PC-9 (cell line): ENCODE measurements at places on chromosomes 12 and 14.

- DNase-seq, result no peak
Measured at GRCh38 chr14:92382677-92383076, 59.7 kb downstream of the SLC24A4 start.

- DNase-seq, result no peak
Measured at GRCh38 chr14:31096255-31096654, 70.1 kb upstream of the STRN3 start.

GRCh38 chr12:128929057-128929456 is 75.8 kb downstream of the GLT1D1 start:
- DNase-seq, result no peak

DNA sequence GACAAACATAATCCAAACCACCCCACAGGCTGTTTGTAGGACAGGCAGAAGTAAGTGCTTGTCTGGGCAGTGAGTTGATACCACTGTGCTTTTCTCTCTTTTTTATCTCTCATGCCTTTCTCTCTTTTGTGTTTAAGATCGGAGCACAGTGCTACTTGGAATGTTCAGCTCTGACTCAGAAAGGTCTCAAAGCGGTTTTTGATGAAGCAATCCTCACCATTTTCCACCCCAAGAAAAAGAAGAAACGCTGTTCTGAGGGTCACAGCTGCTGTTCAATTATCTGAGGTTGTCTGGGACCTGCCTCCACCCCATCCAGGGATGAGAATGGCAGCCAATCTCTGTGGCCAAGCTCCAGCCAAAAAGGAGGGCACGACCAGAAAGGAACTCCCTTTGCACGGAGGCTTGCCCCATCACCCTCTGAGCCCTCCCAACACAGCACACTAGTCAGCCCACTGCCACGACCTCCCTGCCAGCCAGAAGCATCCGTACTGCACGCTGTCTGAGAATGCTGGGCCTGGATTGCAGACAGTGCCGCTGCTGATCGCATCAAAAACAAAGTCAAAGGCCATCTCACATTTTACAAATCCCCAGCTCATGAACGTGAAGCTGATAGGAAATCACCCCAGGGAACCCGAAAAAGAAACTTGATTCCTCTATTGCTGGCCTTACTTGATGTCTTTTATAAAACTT is 27.8 kb downstream of the GPHB5 start:
- DNase-seq, result no peak

GRCh38 chr12:57218030-57218853 is 1.6 kb downstream of the NXPH4 start:
- no peak for DNase-seq

DNA sequence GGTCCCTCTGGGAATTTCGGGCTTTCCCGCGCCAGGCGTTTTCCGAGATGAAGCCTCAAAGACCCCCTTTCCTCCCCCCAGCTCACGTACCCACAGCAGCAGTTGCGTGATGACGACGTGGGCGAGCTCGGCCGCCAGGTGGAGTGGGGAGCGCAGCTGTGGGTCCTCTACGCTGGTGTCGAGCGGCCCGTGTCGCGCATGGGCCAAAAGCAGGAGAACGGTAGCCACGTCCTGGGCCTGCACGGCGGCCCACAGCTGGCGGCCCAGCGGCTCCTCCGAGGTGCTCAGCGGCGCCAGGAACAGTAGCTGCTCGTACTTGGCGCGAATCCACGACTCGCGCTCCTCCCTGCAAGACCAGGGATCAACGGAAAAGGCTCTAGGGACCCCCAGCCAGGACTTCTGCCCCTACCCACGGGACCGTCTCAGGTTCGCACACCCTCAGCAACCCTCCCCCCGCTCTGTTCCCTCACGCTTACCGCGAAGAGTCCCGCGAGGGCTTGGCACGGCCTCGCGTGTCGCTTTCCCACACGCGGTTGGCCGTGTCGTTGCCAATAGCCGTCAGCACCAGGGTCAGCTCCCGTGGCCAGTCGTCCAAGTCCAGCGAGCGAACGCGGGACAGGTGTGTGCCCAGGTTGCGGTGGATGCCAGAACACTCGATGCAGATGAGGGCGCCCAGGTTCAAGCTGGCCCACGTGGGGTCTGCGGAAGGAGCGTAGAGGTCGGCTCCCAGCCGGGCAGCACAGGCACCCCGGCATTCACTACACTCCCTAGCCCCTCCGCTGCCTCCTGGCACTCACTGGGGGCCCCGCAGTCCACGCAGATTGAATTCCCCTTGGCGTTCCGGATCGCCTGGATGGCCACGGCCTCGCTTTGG is 11.4 kb downstream of the AGAP2 start:
- no peak for DNase-seq

DNA sequence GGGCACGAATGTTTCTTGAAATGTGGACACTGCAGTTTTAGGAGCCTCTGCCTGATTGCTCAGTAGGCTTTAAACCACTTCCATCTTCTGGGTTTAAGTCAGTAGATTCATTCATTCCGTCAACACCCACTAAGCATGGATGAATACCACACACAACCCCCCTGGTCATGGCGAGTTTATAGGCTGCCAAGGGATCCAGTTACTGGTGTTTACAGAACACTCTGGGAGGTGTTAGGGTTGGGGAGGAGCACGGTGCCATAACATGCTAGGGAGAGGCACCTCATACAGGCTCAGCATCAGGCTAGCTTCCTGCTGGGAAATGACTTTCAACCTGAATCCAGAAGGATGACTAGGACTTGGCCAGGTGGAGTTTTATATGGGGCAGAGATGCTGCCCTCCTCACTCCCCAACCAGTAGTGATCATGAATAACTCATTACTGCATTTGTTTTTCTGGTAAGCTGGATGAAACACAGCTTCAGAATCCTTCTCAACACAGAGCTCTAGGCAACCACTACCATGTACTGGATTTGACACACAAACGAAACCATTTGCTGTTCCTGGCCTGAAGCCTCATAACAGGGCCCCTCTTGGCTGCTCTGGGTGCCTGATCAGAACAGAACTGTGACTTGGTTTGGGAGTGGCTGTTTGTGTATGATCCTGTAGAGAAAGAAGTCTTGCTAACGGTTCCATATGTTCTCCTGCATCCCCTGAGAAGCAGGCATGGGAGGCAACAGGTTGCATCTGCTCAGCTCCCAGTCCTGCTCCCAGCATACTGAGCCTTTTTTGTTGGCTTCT is 47.9 kb downstream of the FBXW8 start:
- DNase-seq, result no peak

DNA sequence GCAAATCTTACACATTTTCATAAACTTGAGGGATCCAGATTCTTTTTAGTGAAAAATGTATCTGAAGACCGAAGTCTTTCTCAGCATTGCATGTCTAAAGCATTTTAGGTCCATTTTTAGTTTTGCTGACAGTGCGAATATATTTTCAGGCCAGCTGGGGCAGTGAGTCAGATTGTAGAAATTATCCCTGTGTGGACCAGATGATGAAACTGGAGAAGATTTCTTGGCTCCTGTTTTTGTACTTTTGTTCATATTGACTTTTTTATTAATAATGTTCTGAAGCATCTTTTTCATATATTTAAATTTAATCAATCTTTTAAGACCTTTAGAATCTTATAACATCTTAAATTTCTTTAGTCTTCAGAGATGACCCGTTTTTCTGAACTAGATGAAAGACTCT is 173.1 kb downstream of the FLRT2 start:
- no peak for DNase-seq

DNA sequence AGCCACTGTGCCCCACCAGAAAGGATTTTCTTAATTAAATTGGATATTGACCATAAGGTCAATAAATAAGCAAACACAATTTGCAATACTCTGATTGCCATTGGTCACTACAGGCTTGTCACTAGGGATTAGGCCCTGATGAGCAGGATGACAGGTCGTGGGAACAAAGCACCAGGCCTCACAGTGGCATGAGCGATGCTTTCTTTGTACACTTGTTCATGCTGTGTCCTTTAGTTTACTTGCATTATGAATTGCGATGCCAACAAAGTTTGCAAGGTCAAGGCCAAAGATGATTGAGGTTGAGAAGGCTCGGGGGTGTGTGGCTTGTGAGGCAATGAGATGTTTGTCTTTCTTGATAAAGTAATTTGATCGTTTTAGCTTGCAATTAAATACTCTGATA is 136.0 kb downstream of the TTC8 start:
- no peak for DNase-seq

GRCh38 chr12:49930515-49931288 is 19.8 kb upstream of the AQP2 start:
- no peak for DNase-seq

GRCh38 chr12:58988643-58989344 is 68.5 kb upstream of the LRIG3 start:
- no peak for DNase-seq

DNA sequence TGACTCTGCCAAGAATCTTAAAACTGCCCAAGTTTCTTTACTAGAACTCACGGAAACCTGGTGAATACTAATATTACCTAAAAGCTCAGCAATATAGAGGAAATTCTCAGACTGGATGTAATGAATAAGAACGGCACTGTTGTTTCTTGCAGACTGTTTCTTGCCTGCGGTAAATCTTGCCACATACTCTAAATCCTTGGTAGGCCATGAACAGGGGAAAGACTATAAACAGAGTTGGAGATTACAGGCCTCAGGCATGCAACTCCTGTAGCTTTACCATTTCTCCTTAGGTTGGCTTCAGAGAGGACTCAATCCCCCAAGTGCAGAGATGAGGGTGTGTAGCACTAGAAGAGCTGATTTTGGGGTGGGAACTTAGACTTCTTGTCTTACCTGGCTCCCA is 1.1 kb downstream of the ALDH6A1 start:
- no peak for DNase-seq

DNA sequence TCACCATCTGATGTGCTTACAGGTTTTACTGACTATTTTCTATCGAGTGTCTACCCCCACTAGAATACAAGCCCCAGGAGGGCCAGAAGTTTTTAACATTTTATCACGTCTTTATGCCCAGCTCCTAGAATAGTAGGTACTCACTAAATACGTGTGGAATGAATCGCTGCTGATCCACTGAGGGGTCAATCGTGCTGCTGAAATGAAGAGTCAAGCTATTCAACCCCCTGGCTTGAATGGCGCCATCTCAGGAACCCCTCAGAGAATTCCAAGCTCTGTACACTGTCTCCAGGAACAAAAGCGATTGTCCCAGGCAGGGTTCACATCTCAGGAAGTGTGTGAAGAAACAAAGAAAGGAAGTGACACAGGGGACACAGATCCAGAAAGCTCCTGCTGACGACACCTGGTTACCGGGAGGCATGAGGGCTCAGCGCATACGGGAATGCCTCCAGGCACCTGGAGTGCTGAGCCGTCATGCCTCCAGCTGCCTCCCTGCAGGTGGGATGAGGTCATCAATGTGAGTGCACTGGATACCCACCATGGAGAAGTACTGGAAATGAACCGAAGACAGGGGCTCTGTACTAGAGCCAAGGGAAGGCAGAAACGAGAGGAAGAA is 45.6 kb downstream of the PITPNM2 start:
- DNase-seq, result peak; percentile 63

DNA sequence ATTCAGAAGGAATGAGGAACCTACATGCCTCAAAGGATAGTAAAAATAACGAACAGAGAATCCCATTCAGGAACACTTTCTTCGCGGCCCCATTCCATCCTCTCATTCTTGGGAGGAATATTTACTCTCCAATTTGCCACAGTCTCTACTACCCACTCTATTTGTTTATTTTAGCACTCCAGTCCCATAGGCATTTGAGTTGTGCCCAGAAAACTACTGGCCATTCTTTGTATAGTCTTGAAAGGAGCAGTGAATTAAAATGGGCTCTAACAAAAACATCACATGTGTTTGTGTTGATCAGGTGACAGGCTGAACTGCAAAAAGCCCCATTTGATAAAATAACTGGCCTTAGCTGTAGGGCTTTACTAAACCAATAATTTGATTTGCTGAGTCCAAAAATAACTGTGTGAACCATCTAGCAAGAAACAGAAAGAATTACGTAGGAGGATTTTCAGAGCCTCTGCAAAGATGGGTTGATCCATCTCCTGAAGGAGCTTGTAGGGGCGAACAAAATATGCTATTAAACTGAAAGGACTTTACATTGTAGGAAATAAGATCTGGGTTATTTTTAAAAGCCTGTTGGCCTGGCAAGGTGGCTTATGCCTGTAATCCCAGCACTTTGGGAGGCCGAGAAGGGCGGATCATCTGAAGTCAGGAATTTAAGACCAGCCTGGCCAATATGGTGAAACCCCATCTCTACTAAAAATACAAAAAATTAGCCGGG is 142.3 kb upstream of the CPNE8 start:
- DNase-seq, result no peak

- DNase-seq, result no peak
Measured at GRCh38 chr14:62303437-62303836, 541.2 kb downstream of the SNAPC1 start.

- DNase-seq, result no peak
Measured at GRCh38 chr12:27333403-27334009, 870 bp downstream of the BMAL2 start.

GRCh38 chr14:78737116-78737515 is 566.9 kb downstream of the NRXN3 start:
- no peak for DNase-seq

DNA sequence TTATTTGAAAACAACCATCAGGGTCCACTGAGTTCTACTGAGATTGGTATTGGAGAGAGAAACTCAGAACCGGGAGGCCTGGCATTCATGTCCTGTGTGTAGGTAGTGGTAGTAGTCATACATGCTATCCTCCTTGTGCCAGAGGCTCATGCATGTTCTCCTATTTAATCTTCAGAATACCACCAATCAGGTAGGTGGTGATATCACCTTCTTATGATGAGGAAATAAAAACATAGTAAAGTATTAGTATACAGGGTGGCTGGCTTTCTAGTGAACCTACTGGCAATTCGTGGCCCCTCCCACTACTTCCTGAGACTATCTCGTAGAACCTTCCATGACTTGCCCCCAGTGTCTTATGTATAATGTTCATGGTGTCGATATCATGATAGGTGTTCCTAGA is 40.5 kb upstream of the EID3 start:
- DNase-seq, result no peak

DNA sequence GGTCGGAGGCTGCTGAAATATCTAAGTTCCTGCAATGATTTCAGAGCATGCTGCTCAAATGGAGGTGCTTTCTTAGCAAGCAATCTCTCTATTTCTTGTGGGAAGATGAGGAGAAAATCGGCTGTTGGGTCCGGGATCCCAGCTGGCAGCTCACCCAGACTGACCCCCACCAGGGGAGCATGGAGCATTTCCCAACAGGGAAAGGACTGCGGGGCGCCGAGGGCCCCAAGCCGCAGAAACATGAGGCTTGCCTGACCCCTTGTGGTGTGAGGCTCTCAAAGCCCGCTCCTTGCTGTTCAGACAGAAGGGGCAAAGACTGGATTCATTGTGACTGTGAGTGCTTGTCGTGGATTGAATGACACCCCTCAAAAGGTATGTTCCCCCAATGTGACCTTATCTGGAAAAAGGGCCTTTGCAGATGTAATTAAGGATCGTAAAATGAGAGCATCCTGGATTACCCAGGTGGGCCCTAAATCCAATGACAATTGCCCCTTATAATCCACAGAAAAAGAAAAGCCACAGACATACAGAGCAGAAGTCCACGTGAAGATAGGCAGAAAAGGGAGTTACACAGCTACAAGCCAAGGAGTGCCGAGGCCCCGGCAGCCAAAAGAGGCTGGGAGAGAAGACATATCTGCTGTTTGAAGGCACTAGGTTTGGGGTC is 116.3 kb upstream of the VASH1 start:
- no peak for DNase-seq
